Gastroesophageal sphincter (tissue), 4 donors: ENCODE measurements at places on chromosomes 16 and 17. TPM values are rescaled to one million over a fixed set of nuclear protein-coding genes. Genes with fewer than 3 reads are reported as not detected.

Gene SYNGR3
- 5.1 TPM for total RNA-seq

Gene CFAP97D1
- not detected for total RNA-seq

Gene FOXN1
- not detected for total RNA-seq

Gene FNDC8
- total RNA-seq = not detected

Gene ZNF19
- total RNA-seq = 2.4 TPM

Gene CES1
- 24.9 TPM for total RNA-seq

Gene KRT31
- total RNA-seq = not detected

Gene CA7
- total RNA-seq = not detected

Gene SLC7A6OS
- total RNA-seq = 10.4 TPM

Gene KRTAP9-8
- not detected for total RNA-seq

Gene PYY
- total RNA-seq = not detected
